ENCODE measurements at places on chromosomes 12 and 14.

- no peak for DNase-seq
Observed at GRCh38 chr12:109173443-109174240, 57.3 kb downstream of the ACACB start.

DNA sequence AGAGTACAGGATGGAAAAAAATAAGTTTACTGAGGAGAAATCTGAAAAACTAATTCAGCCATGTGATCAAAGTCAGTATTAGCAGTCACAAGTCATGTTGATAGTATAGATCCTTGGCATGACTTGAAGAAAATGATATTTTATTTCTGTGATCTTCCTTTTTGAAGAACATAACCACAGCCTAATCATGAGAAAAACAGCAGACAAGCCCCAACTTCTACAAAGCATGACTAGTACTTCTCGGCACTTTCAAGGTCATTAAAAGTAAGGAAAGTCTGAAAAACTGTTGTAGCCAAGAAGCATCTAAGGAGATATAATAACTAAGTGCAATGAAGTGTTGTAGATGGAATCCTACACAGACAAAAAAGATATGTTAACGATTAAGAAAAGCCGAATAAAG, 264.1 kb upstream of the FOXG1 start:
- DNase-seq: no peak

DNA sequence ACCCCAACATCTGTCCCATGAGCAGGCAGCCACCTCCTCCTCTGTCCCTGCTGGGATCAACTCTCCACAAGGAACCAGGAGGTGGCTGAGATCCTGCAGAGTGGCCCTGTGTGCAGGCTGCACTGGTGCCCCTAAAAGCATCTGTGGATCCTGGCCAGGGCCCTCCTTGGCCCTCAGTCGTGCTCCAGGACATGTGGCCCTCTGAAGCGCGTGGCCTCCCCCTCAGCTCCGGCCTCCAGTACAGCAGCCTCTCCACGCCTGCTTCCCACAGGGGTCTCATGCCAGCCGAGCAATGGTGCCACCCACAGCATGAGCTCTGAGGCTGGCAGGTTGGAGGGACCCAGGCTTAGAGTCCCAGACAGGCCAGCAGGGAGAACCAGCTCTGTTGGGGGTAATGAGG, 77.4 kb upstream of the NOS1 start:
- DNase-seq: no peak

DNA sequence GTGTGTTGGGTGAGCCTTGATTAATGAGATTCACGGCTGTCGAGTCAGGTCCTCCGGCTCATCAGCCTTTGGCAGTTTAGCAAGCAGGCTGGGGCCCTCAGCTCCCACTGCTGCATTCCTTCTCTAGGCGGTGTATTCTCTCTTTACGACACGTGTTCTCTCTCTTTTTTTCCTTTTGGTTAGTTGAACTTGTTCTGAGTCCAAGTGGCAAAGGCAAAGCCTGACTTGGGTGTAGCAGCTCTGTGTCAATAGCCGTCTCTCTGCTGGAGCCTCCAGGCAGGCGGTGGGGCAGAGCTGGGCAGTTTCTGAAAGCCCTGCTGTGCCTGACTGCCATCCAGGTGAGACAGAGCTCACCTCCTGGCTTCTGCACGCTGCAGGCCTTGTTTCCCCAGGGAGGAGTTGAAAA, 46.6 kb downstream of the SUSD6 start:
- no peak for DNase-seq

DNA sequence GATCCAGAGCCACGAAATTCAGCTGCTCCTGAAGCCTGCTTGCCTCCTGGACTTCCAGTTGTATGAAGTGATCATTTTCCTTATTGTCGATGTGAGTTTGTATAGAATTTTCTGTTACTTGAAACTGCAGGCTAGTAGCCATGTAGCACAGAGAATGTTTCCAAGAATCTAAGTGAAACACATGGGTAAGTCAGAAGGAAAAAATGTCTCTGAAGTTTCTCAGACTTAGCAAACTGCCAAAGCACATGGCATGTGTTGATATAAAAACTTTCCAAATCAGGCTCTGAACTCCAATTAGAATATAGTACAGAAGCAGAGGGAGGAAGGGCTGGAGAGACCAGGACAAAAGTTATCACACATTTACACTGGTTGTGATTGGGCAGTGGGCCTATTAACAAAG, 9.8 kb upstream of the PCNX1 start:
- no peak for DNase-seq

DNA sequence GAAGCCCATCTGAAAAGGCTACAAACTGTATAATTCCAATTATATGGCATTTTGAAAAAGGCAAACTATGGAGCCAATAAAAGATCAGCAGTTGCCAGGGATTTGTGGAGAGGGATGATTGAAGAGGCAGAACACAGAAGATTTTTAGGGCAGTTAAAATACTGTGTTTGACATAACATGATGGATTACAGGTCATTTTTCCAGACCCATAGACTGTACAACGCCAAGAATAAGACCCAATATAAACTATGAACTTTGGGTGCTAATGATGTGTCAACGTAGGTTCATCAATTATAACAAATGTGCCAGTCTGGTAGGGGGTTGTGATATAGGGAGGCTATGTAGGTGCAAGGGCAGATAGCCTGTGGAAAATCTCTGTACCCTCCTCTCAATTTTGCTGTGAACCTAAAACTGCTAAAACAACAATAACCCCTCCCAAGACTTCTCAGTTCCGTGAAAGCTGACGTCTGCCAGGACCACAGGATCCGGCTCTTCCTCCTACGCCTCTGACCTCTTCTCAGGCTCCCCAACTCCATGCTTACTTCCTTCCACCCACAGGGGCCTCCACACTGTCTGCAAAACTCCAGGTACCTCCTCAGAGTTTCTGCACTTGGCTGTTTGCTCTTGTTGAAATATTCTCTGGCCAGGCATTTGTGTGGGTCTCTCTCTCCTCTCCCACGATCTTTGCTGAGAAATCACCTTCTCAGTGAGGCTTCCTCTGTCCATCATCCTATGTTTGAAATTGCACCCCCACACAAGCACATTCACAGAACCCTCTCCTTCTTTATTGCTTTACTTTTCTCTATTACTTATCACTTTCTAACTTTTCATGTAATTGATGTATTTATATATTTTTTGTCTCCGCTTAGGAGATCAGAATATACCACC, 131.4 kb downstream of the BBS10 start:
- no peak for DNase-seq

GRCh38 chr12:22255097-22255496, 79.4 kb downstream of the ST8SIA1 start:
- DNase-seq: no peak

DNA sequence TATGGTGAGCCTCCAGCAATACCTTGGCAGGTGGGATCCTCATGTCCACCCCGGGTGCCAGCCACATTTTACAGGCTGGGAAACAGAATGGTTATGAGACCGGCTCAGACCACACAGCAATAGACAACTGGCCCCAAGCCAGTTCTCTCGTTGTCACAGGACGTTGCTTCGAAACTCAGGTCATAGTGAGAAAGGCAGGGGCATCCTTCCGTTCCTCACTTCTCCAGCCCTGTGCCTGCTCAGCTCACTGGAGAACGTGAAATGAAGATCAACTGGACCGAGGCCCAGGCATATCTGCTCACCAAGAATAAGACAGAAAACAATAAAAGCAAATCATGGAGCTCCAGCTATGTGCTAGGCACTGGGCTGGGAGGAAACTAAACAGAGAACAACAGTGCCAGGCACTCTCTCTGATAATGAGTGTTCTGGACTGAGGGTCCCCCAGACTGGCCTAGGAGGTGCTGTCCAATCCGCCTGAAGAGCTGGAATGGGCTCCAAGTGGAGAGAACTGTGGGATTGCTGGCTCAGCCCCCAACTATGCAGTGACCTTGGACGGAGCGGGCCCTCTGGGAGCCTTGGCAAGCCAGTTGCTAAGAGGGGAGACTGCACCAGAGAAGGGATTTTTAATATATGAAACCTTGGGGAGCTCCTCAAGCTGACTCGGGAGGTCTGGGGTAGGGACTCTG, 18.8 kb upstream of the FAIM2 start:
- DNase-seq: no peak

GRCh38 chr14:33940561-33941011, 10.3 kb downstream of the EGLN3 start:
- DNase-seq: no peak

Measured in stimulated activated CD8-positive, alpha-beta memory T cell treated with anti-CD3 and anti-CD28 coated beads, Interleukin-4, amount 100 ng/mL, for 1 hour (primary cell).